ENCODE measurements at places on chromosomes 4 and X. TPM values are rescaled to one million over a fixed set of nuclear protein-coding genes. Genes with fewer than 3 reads are reported as not detected.

GRCh38 chrX:46376246-46376885, 168.9 kb downstream of the ZNF674 start:
- H3K4me3 ChIP-seq: no peak overlapping the region
- no peaks in the 10 kb centered on the region for H3K36me3 ChIP-seq
- no peak overlapping the region for H3K27ac ChIP-seq
- DNase-seq: peak; percentile 48
- H3K4me1 ChIP-seq: no peaks in the 10 kb centered on the region

SUPT20HL2 gene
- total RNA-seq: 0.12 TPM

S100G gene
- total RNA-seq: not detected

NUDT10 gene
- total RNA-seq: 7.6 TPM

GPR34 gene
- total RNA-seq: not detected

All from cardiac muscle cell (in vitro differentiated cells and primary cell).